OCI-LY7 (cell line): ENCODE measurements at places on chromosomes 1 and 21.
A peak's percentile ranks its signal among the peaks of the same experiment; 100 is the strongest.

DNA sequence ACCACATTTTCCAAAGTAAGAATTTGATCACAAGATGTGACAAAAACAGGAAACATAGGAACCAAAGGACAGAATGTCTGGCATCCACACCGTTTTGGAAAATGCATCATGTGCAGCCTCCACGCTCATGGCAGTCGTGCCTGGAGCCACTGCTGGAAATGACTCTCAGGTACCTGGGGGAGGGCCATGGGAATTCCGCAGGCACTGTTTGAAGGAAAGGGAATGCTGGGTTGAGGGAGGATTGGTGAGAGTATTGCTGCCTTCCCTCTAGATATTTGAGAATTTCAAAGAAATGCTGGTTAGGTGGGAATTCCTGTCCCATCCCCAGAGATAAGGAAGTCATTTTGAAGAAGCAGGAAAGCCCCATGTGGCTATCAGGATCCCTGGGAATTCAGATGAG lies 10.8 kb downstream of the SLAMF1 start:
- DNase-seq = no peak

DNA sequence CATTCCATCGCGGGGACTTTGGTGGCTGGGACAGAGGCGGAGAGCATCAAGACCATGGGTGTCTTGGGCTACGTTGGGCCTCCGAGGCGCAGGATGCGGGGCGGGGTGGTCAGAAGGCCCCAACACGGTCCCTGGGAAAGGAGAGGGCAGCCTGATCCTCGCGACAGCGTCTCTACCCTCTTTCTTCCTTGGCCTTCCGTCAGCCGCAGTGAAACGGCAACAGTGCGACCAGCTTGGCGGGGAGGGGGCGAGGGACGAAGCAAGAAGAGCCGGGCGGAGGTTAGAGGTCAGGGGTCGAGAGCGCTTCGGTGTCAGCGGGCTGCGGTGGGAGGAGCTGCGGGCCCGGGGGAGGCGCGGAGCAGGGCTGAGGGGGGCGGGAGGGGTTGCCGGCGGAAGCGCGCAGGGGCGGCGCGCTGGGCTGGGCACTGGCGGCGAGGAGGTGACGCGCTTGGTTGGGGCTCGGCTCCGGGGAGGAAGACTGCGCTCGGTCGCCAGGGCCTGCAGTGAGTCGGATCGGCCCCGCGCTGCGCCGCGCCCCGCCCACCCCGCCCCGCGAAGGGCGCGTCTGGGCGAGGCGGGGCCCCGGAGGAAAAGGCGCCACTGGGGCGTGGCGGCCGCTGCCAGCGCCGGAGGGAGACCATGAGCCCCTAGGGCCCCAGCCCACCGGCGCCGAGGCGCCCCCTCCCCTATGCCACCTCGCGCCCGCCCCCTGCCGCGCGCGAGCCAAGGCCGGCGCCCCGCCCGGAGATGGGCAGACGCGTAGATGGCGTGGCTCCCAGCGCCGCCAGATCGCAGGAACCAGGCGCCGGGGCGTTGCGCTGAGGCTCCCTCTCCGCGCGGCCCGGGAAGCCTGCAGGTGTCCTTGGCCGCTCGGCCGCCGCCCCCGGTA lies at the start of gene KCNC4:
KCNC4 (plus strand) TSS at position 600 of the 889 bp plus-strand sequence. CDS start 1,186 bp downstream, outside the sequence.
- peak; percentile 89 for DNase-seq

DNA sequence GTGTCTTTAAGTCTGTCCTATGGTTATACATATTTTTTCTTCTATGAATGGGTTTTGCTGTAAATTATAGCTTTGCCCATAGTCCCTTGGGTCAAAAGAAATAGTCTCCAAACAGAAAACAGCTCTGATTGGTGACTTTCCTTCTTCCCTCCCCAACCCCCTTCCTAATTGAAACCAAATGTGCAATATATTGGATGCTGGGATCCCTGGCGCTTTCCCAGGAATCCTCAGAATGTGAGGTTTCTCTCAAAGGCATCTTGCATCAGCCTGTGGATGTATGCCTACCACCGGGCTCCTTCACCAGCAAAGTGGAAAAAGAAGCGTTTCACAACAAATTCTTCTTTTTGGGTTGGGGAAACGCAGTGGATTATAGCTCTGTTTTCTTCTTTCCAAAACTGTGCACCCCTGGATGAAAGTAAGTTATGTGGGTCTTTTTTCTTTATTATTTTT lies at the start of gene DDR2:
DDR2 (plus strand) TSS at position 248 of the 450 bp plus-strand sequence. CDS start 86,600 bp downstream, outside the sequence.
- no peak for DNase-seq

DNA sequence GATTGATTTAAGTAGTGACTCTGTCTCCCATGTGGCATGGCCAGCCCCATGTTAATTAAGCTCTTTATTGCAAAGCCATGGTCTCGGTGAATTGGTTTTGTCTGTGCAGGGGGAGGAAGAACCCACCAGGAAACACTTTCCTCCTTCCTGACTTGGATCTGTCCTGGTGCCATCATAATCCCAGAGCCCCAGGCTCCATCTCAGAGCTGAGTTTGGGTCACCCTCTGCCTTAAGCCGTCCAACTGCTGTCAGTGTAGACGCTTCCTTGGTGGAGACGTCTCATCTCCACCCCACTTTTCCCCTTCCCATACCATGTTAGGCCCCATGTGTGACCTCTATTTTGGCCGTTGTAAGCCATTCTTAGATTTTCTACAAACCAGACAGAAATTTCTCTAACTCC lies 36.0 kb upstream of the COL6A2 start:
- DNase-seq = no peak

DNA sequence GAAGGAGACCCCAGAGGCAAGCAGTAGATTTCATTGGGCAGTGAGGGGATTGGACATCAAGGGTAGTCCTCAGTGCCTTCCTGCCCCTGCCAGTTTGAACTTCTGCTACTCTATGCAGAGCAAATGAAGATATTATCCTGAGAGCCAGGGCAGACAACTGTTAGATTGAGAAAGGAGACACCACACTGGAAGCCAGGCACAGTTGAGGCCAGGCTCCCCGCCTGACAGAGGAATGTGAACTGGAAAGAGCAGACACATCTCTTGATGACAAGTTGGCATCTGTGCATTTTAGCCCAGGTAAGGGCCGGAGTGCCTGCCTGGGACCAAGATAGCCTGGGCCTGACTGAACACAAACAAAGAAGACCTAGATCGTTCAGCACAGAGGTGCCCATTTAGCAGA lies 16.0 kb downstream of the SH3BGR start:
- DNase-seq = no peak

GRCh38 chr1:198530953-198531352 lies 9.5 kb downstream of the ATP6V1G3 start:
- no peak for DNase-seq

GRCh38 chr1:13792419-13792818 lies 92.4 kb downstream of the PRDM2 start:
- no peak for DNase-seq

DNA sequence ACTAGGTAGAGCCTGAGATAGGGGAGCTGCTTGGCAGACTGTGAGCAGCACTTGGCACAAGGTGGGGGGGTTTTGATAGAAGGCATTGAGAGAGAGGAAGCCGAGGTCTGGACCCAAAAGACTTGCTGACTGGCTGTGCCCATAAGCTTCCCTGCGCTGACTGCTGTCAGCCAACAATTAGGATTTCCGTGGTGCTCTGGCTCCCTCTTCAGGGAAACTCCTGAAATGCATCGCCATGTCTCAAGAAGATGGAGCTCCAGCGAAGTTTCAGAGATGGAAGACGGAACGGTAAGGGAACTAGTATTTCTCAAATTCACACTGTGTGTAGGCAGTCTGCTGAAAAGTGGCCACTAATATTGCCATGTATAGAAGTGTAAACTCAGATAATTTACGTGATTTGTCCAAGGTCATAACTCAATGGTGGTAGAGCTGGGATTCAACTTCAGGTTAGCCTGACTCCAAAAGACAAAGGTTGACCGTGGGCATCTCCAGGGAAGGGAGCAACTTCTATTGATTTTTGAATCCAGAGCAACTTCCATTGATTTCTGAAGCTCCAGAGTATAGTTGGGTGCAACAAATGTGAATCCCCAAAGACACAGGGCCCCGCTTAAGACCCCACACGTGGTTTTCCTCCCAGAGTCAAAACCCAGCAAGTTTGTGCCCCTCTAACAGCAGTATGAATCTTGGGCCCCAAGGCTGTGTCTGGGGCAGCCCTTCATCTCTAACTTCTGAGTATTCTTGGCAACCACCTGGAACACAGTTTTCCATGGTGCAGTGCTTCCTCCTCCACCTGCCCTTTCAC lies 44.5 kb upstream of the CRNN start:
- peak; percentile 74 for DNase-seq

DNA sequence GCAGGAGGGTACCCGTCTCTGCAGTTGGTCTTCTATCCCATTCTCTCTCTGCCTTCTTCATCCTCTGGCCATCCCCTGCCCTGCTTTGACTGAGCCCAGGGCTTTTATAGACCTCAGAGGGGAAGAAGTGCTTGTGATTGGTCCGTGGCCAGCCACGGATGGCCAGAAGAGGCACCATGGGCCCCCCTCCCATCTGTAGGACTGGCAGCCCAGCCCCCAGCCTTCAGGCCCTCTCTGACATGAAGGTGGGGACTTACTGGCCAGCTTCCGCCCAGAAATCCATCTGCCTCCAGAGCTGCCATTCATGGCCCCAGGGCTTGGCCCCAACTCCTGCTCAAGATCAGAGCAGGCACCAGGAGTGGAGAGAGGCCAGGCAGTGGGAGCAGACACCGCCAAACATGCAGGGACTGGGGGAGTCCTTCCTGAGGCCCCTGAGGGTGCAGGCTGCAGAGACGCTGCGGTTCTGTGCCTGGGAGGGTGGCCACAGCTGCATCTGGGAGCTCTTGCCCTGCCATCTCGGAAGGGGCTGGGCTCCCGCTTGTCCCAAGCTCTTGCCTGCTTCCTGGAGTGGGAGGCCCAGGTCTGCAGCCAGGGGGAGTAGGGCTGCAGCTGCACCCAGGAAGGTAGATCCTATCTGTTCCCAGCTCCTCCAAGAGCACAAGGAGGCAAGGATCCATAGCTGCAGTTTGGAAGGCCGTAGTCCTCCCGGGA lies 698.6 kb upstream of the B3GALT2 start:
- DNase-seq = no peak

DNA sequence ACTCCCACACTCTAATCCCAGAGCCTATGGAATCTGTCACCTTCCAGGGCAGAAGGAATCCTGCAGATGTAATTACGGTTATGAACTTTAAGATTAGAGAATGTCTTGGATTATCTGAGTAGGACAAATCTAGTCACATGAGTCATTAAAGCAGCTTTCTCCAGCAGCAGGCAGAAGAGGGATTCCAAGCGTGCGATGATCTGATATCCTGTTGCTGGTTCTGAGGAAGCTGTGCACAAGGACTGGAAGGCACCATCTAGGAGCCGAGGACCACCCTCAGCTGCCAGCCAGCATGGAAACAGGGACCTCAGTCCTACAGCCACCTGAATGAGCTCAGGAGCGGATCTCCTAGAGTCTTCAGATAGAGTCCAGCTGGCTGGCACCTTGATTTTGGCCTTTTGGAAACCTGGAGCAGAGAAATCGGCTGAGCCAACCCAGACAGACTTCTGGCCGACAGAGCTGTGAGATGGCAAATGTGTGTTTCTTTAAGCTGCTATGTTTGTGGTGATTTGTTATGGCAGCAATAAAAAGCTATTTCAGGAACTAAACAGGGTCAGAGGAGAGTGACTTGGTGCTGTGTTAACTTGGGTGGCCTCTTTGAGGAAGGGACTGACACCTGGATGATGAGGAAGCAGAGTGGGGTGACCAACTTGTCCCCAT lies 34.5 kb downstream of the LRRN2 start:
- DNase-seq = no peak

GRCh38 chr1:245879091-245879490 lies 628.0 kb downstream of the SMYD3 start:
- no peak for DNase-seq

GRCh38 chr21:27315373-27315772 lies 348.5 kb upstream of the ADAMTS5 start:
- DNase-seq = no peak
